Sciatic nerve (tissue), 2 donors: ENCODE measurements at places on chromosomes 3 and 15. TPM values are rescaled to one million over a fixed set of nuclear protein-coding genes. Genes with fewer than 3 reads are reported as not detected.

GRCh38 chr3:3172627-3173026 lies 6.9 kb downstream of the CRBN start:
- DNase-seq: no peak

- DNase-seq: no peak
These were observed 23.2 kb downstream of the QTRT2 start for GRCh38 chr3:114079761-114080160.

DNA sequence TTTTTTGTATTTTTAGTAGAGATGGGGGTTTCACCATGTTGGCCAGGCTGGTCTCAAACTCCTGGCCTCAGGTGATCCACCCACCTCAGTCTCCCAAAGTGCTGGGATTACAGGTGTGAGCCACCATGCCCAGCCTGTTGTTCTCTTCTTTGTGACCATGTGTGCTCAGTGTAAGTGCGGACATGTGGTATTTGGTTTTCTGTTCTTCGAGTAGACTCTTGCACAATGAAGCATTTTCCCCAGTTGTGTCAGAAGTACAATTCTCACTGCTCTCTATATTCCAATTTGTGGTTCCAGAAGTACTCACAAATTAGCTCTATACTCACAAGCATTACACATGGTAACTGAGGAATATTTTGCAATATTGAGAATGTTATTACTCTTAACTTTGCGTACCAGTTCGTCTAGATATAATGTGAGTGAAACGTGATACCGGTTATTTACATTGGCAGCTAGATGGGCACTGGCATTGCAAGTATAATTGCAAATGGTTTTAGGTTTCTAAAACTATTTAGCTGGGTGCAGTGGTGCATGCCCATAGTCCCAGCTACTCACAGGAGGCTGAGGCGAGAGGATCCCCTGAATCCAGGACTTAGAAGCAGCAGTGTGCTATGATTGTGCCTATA lies 34.2 kb upstream of the MTMR14 start:
- DNase-seq: no peak

The GATM gene
- total RNA-seq: 288 TPM

The VEPH1 gene
- 1.0 TPM for total RNA-seq
